ENCODE measurements at places on chromosomes 13 and 19.

DNA sequence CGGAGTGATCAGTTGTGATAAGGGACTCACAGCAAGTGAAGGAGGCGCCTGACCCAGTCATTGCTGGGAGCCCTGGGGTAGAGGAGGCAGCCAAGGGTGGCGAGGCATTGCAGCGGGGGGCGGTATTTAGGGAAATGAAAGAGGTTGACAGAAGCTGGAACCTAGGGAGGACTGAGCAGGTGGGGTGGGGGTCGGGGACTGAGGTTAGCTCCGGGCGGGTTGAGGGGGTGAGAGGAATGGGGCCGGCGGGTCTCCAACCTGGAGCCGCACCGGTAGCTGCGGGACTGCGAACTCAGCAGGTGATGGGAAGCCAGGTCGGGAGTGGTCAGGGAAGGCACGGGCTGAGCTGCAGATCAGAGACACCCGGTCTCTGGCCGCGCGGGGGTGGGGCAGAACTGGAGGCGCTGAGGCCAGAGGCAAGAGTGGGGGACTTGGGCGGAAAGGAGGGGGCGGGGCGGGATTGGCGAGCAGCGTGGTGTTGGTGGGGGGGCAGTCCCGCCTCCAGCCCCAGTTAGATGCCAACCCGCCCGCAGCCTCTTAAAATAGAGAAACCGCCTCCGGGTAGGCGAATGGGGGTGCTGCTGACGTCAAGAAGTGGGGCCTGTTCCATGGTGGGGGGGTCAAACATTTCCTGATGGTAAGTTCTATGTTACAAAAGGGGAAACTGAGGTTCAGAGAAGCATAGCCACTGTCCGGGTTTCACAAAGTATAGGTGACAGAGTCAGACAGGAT is 1.5 kb downstream of the MAST3 start:
- DNase-seq: no peak

GRCh38 chr13:109272595-109273325 is 513.6 kb downstream of the IRS2 start:
- no peak for DNase-seq

DNA sequence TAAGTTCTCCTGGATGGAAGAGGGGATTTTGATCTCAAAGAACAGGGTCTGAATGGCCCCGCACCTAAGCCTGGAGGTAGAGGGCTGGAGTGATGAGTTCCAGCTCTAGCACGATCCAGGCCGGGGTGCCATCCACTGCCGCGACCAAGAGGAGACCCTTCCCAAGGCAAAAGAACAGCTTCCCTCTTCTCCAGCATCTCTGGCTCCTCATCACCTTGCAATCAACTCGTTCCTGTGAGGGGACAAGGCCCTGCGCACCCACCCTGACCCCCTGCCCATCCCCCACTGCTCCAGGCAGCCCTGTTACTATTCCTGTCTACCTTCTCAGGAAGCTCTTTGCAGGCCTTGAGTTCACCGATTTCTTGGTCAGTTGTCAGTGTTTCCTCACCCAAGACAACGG is 17.8 kb downstream of the COL4A1 start:
- DNase-seq: no peak

GRCh38 chr19:48340995-48341394 is 15.6 kb downstream of the EMP3 start:
- DNase-seq: peak; percentile 99

DNA sequence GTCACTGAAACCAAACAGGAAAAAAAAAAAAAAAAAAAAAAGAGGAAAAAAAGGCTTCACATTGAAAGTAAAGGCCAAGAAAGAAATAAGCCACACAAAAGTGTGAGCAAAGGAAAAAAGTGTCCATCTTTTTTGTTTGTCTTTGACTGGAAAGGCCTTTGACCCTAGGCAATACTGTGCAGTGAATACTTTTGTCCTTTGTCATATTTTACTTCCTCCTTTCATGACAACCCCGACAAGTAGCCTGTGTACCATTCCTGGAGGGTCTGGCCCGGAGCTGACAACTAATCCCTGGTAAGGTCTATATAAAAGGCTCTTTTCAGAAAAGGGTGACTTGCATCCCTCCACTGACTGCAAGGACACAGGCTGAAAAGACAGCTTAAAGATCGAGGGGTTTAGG is 12.9 kb upstream of the MICU2 start:
- DNase-seq: no peak
